Stimulated activated CD4-positive, alpha-beta T cell treated with anti-CD3 and anti-CD28 coated beads, Interleukin-1b, Interleukin-23, amount 100 ng/mL, for 48 hours (primary cell): ENCODE measurements at places on chromosomes 3 and 15.

DNA sequence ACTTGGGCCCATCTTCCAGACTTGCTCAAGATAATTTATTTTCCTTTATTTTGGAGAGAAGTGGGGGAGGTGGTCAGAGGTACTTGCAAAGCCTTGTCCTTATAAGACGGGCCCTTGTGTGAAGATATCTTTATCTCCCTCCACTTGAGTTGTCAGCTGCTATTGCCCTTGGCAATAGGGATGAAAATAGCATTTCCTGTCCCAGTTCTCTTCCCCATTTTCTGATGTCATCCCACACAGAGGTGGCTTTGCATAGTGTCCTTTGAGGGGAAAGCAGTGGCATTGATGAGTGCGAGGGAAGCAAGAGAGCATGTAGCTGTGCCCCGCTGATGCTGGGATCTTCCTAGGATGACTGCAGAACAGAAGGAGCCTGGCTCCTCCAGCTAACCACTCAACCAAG, 41.9 kb upstream of the TUBGCP5 start:
- DNase-seq: no peak

- DNase-seq: no peak
Observed at GRCh38 chr15:69067296-69067695, 52.8 kb downstream of the NOX5 start.

DNA sequence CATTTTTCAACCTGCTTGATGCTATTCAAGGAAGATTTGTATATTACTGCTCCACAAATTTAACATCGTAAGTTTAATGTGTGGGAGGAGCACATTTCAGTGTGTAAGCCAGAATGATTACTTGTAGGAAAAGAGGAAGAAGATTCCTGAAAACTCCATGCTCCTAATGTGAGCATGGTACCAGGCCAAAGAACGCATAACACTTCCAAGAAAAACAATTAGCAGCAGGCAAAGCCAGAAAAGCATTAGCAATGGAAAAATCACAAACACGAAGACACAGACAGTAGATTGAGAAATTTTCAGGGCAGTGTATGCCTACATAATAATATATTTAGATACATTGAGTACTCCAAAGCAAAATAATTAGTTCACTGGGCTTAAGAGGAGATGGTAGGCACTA, 96.6 kb upstream of the CBLB start:
- DNase-seq: no peak

DNA sequence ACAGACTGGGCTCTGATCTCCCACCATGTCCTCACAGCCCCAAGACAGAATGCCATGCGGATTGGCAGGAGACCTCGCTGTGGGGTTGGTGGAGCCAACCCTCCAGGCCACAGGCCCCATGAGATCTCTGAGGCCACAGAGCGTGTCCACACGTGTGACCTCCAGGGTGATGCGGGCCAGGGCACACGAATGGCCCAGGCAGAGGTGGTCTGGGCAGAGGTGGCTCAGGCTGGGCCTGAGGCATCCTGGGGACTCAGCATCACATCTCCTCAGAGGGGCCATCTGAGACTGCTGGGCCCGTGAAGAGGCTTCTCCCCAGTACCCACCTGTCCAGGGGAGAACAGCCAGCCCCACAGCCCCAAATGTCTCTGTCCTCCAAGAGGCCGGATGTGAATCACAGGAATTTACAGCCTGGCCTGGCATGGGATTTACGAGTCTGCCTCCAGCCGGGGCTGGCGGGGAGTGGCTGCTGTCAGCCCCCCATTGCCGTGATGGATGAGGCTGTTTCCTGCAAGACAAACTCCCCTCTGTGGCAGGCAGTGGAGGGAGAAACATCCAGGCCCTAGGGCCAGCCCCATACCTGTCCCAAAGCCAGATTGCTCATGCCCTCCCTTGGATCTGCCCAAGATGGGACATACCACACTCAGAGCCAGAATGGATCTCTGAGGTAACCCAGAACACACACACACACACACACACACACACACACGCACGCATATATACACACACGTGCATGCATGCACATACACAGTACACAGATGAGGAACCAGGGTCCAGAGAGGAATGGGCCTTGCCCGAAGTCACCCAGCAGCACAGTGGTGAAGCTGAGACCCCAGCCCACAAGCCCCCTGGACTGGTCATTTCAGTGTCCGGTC, 208.3 kb downstream of the TBC1D2B start:
- no peak for DNase-seq

GRCh38 chr3:98240131-98240530, 23.9 kb upstream of the OR5H6 start:
- DNase-seq: no peak

DNA sequence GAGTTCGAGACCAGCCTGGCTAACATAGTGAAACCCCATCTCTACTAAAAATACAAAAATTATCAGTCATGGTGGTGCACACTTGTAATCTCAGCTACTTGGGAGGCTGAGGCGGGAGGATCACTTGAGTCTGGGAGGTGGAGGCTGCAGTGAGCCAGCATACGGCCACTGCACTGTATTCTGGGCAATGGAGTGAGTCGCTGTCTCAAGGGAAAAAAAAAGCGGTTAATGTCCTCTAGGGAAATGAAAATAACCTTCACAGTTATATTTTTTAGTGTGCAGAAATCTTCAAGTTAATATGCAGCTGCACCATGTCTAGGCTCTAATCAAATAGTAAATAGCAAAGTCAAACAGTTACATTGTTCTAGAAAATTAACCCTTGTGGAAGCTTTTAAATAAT, 14.8 kb downstream of the CEP19 start:
- DNase-seq: no peak

DNA sequence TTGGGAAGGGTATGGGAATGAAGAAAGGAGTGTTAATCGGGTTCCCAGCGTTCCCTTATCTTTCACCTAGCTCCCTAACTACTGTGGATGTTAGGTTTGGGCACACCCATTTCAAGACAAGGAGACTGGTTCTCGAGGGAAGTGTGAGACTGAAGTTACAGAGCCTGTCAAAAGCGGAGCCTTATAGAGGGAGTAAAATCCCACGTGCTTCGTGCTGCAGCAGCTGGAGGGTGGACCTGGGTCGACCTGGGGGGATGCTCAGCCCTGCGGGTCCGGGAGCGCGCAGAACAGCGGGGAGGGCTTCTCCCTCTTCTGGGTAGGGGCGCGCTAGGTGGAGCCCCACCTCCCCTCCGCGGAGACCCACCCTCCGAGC, 314 bp upstream of the TMED3 start:
- no peak for DNase-seq

DNA sequence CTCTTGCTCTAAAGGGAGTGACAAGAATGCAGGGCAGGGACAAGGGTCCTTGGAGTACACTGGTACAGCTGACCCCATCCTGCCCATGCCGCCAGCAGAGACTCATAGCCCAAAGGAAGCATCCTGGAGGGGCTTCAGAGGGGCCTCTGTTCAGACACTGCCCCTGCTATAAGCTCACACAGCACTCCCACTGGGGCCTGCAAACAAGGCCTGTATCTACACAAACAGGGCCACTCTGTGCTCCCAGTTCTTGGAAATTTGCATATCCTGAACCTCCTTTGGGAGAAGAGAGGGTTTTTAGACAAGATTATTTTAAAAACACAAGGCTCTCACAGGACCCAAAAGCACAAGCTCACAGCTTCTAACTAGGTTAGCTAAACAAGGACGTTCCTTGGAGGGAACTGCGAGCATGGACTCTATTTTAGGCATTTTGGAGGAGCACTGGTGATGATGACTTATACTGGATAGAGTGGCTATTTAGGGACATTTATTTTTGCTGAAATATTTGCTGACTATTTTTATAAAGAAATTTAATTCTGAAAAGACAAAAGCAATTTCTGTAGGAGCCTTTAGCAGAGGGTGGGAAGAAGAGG, 16.4 kb upstream of the ANKRD34C start:
- DNase-seq: no peak

GRCh38 chr15:68441045-68441743, 9.2 kb upstream of the ITGA11 start:
- DNase-seq: no peak
